ENCODE measurements at places on chromosomes 2 and 18.

DNA sequence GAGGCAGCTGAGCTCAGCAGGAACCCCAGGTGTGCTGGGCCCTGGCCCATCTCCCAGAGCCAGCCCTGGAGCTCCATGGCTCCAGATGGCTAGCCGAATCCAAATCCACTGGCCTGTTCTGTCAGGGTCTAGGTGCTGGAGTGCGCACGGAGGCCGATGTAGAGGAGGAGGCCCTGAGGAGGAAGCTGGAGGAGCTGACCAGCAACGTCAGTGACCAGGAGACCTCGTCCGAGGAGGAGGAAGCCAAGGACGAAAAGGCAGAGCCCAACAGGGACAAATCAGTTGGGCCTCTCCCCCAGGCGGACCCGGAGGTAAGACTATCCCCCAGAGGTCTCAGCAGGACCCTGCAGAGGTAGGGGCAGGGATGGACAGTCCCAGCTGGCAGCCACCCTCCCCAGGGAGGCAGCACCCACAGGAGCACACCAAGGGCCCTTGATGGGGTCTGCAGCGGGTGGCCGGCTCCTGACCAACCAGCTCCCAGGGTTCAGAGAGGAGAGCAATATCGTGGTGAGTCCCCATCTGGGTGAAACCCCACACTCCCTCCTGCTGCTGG lies 26.1 kb upstream of the PRLH start:
- DNase-seq: no peak

GRCh38 chr18:67783196-67783946 lies 266.9 kb upstream of the DSEL start:
- DNase-seq: no peak

DNA sequence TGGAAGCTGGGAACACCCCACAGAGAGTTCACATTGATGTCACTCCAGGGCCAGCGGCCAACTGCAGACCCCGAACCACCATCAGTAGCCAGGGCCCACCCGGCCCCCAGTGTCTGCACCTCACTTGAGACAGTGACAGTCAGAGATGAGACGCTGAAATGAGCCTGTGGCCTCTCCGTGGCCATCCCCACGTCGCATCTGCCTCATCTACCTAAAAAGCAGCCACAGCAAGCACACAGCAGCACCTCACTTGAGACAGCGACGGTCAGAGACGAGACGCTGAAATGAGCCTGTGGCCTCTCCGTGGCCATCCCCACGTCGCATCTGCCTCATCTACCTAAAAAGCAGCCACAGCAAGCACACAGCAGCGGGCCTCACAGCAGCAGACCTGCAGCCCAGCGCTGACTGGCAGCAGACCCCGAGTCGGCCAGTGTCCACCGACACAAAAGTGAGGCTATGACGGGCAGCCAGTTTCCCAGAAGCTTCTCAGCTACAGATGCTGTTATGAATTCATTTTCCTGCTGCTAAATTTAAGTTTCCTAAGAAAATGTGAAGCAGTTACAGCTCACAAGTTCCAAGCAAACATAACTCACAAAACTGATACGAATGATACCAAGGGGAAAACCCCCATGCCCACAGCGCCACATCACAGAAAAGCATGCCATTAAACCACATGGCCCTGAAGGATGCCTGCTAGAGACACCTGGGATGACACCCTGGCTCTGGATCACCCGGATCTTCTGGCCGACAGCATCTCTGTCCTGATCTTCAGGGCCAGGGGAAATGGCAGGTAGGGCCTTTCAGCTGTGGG lies 27.7 kb downstream of the SNORC start:
- no peak for DNase-seq

GRCh38 chr2:101502095-101502494 lies 27.2 kb upstream of the RFX8 start:
- DNase-seq: no peak

DNA sequence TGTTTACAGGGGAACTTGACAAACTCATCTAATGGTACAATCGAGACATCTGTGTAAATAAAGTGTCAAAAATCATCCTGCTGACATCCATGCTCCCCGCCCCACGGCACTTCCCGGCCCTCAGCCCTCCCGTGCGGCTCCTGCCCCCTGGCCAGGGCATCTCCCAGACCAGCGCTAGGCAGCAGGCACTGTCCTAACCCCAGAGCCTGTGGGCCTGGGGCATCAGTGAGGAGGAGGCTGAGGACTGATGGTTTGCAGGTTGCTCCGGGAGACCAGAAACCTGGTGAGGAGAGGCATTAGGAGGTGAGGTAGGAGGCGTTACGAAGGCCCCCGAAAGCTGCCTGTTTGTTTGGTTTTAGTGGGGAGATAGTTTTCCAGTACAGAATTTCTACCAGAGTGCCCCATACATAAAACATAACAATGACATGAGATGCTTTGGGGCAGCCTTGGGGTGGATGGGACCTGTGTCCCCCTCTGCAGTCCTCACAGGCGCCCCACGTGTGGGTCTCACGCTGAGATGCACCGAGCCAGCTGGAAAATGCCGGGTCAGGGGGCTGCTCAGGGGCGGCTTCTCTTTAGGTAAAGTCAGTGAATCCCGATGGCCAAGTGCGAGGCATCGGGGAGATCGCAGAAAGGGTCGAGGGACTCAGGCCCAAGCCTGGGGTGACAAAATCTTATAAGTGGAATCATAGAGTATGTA lies 114.2 kb downstream of the RTP5 start:
- peak; percentile 32 for DNase-seq

Measured in right atrium auricular region (tissue), 2 donors.